Fibroblast of skin of back (primary cell): ENCODE measurements at places on chromosomes 6 and 20.

DNA sequence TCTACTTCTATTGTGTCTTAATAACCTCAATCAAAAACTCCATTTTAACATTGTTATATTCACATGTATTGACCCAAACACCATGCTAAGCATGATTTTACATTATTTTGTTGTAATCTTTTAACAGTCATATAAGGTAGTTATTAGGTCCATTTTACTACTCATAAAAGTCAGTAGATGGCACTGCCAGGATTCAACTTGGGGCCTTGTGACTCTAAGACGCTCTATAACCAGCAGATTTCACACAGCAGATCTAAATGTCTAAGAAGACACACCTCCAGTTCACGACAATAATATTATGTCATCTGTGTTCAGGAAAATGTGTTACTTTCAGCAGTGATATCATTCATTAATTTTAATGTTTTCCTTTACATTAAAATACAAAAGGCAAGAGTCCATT is 88.0 kb downstream of the FRK start:
- no peak for DNase-seq

DNA sequence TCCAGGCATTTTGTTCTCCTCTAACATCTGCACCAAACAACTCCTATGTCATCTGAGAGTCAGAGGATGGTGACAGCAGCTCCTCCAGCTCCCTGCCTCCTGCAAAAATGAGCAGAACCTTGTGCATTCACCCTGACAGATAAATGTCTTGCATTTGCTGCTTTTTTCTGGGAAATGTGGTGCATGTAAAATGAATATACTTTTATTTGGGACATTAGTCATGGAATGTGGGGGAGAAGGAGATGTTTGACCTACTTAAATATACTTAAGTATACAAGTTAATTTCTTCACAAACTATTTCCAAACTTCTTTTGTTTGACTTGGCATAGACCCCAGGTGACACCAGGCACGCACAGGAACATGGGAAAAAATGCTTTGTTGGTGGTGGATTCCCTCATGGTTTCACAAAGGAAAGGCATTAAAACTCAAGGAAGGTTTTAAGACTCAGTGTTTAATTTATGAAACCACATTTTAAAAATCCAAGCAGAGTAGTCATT is 181.8 kb upstream of the MCHR2 start:
- DNase-seq, result peak; percentile 97

DNA sequence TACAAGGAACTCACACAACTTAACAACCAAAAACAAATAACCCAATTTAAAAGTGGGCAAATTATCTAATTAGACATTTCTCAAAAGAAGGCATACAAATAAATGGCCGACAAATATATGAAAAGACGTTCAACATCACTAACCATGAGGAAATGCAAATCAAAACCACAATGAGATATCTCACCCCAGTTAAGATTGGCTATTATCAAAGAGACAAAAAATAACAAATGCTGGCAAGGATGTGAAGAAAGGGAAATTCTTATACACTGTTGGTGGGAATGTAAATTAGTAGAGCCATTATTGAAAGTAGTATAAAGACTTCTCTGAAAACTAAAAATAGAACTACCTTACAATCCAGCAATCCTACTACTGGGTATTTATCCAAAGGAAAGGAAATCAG is 96.7 kb upstream of the SIRPG start:
- no peak for DNase-seq

- peak; percentile 29 for DNase-seq
Measured at GRCh38 chr6:21084656-21085055, 508.9 kb upstream of the SOX4 start.

DNA sequence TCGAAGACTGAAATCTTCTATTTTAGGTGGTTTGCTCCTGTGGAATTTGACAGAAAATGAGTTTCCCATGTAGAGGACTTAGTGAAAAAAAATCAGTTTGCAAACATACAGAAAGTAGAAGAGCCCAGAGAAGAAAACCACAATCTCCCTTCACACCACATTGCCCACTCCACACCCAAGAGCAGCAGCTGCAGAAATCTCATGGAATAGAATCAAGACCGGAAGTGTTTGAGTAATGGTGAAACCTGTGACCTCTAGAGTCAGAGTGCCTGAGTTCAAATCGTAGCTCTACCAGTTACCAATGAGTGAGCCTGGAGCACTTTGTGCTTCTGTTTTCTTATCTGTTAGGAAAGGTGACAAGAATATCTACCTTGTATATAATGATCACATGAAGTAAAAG is 4.6 kb downstream of the SIRPG start:
- no peak for DNase-seq

- DNase-seq, result no peak
Measured at GRCh38 chr6:155449450-155450239, 6.0 kb downstream of the NOX3 start.

GRCh38 chr20:63491078-63491477 is 7.8 kb downstream of the EEF1A2 start:
- DNase-seq, result no peak

DNA sequence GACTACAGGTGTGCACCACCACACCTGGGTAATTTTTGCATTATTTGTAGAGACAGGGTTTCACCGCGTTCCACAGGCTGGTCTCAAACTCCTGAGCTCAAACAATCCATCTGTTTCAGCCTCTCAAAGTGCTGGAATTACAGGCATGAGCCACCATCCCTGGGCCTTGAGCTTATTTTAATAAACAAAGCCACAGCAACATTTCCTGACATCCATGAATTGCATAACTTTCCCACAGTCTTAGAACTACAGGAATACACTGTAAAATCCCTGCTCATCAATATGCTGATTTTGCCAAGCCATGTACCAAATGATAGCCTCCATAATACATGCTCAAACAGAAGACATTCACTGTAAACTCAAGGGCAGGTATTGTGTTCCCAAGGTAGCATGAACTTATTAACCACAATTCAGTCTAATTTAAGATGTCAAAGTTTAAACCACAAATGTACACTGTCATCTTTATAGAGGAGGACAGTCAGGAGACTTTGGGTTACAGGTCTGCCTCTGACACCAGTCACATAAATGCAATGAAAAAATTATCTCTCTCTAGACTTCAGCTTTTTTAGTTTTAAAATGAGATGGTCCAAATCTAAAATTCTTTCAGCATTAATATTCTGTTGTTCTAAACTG is 40.0 kb downstream of the NUDT3 start:
- peak; percentile 35 for DNase-seq

DNA sequence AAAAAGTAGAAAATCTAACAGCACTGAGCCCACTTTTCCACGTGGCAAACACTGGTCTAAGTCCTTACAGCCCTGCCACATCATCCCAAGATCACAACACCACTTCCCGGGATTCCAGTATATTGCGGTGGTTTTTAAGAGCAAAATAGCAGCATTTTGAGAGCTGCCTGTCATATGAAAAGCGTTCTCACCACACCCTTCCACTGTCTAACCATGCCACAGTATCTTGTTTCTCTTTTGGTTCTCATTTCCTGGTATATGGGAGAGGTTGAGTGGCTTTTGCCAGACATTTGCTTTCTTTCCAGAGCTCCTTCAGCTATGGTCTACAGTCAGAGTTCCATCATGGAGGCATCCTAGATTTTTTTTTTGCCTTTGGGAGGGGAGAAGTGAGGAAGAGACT is 243.0 kb downstream of the TSHZ2 start:
- DNase-seq, result no peak

DNA sequence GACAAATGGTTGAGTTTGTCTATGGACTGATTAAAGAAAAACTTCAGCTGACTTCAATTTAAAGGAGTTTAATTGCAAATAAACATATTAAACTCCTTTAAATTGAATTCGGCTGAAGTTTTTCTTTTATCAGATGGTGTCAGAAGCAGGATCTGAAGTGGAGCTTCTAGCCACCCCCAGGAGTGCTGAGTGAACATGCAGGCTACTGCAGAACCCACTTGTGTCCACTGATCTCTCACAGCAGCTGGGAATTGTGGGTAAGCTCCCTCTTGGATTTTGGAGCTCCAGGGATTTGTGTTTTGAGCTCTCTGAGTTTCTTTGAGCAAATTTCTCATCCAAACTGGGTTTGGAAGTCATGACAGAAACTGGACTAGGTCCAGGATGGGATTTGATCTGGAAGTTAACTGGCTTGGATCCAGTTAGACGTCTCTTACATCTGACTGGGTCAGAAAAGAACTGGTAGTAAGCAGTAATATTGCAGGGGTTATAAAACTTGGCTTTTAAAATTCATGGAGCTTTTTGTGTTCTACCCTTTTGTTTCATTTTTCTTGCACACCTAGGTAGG is 95.8 kb upstream of the UST start:
- DNase-seq, result no peak

GRCh38 chr6:14934844-14935243 is 311.0 kb upstream of the JARID2 start:
- no peak for DNase-seq

DNA sequence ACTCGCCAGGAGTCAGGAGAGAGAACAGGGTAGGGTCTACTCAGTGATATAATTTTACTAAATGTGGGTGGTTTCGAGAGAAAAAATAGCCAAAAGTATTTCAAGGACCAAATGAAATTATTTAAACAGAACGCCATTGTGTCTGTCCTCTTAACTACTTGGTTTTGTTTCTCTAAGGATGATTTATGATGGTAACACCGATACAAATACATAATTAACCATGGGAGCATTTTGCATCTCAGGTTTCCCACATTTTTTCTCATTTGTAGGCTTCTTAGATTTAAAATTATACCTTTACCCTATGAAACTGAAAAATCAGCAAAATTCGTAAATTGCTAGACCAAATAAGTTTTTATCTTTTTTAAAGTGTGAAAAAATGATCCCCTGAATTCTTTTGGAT is 188.2 kb downstream of the ZFP64 start:
- no peak for DNase-seq

DNA sequence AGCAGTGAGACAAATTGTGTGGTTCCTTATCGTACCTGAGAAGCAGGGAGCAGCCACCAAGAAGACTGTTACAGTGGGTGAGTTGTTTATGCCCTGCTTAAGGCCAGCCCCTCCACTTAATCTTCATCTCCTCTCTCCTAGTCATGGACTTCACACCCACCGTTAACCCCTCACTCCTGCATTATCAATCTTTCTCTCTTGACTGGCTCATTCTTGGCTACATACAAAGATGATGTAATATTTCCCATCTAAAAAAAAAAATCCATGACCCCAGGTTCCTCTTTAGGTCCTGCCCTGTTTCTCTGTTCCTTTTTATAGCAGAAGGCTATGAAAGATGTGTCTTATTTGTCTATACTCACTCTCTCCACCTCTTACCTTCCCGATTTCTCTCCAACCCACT is 72.4 kb downstream of the SHLD1 start:
- DNase-seq, result no peak

- DNase-seq, result peak; percentile 19
Measured at GRCh38 chr20:21936261-21936660, 230.8 kb downstream of the PAX1 start.

- DNase-seq, result no peak
Measured at GRCh38 chr6:97656236-97656635, 373.2 kb upstream of the MMS22L start.

DNA sequence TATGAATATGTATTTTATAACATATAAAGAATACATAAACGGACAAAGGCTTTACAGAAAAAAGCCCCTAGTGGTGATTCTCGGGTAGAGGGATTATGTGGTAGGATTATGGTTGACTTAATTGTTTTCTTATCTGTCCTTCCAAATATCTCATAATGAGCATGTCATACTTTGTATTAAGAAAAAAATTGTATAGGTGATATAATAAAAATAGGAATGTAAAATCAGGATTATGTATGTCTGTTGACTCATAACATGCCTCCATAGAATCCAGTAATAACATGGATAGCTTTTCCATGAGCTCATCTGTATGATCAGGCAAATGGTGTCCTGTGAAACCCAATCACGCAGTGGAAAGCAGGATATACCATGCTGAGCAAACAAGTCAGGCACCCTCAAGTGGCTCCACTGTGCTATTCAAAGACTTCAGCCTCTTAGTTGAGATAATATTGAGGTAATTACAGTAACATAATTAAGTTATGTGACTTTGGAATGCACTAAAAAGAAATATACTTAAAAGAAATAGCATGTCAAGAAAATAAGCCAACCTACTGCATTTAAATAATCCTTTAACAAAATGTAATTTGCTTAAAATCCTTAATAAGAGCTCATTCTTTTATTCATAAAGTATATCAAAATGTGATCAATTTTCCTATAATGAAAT is 39.6 kb upstream of the PRELID3B start:
- DNase-seq, result peak; percentile 92

GRCh38 chr6:99550046-99550748 is 18.3 kb downstream of the CCNC start:
- DNase-seq, result no peak

DNA sequence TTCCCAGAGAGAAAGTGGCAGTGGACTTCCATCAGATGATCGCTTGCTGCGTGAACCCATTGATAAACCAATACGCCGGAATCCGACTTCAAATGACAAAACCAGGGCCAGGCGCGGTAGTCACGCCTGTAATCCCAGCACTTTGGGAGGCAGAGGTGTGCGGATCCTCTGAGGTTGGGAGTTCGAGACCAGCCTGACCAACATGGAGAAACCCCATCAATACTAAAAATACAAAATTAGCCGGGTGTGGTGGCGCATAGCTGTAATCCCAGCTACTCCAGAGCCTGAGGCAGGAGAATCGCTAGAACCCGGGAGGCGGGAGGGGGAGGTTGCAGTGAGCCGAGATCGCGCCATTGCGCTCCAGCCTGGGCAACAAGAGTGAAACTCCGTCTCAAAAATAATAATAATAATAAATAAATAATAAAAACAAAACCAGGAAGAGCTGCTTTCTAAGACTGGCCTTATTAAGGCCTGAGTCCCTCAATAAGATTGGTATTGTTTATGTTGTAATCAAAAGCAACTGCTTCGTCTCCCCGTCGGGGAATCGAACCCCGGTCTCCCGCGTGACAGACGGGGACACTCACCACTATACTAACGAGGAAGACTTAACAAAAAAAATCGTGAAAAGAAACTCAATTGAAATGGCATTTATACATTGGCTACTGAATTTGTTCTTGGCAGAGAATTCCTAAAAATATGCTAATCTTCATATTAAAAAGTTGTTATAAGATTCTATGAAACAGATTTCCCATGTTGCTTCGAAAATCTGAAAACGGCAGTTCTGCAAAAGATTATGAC is 110.2 kb upstream of the ZNF184 start:
- DNase-seq, result peak; percentile 57

DNA sequence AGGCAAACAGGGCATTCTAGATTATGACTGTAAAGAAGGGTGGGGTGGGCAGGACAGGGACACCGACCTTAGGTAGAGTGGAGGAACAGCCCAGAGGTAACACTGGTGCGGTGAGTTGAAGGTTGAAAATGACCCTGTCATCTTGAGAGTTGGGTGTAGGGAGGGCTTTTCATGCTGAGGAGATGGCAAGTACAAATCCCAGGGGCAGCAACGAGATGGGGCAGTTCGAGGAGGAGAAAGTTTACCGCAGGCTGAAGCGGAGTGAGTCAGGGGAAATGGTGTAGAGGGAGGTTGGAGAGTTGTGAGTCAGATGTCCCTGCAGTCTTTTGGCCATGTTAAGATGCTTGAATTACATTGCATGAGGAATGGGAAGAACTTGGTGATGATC is 101.1 kb downstream of the HIVEP1 start:
- peak; percentile 84 for DNase-seq

DNA sequence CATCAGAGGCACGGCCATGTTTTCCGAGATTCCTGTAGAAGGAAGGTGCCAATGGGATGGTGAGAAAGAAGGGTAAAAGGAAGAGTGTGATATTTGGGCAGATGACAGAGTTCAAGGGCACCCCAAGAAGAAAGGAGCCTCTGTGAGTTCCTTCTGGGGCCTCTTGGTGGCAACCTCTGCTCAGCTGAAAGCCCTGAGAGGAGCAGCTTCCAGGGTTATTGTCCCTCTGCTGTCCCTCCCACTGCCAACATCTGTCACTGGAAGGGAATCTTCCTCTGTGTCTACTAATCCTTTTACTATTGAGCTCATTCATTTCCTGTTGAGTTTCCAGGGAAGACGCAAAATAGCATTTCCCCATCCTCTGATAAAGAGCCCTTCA is 40.0 kb upstream of the KCNK16 start:
- peak; percentile 79 for DNase-seq

- DNase-seq, result peak; percentile 100
Measured at GRCh38 chr6:134295953-134296553, 21.9 kb downstream of the SGK1 start.
